ENCODE measurements at places on chromosomes 11 and 22.

DNA sequence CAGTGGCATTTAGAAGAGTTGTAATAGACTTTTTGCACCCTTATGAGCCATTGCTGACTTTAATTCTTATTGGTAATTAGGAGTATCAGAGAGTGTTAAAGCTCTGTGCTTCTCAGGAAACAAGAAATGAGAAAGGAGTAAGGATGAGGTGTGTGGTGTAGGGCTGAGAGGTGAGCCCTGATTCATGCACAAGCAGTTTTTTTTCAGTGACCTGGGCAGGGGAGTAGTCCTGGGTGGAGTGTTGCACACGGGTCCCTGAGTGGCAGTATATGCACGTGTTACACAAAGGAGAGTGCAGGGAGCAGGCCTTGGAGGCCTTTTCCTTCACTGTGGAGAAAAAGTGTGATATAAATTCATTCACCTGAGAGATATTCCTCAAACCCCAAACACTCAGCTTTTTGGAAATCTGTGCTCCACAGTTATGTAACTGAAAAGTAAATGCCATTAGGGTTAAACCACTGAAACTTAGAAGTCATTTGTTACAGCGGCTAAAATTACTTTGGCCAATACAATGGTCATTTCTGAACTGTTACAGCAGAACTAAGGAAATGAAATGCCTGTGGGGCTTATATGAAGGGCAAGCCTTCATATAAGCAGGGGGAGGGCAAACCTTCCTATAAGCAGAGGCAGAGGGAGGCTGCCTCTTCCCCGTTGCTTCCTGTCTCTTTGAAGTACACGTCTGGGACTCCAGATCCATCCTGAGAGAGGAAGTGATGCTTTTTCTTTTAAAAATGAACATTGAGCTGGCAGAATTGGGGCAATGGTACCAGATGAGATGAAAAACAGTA lies 62.6 kb upstream of the OLFML1 start:
- DNase-seq, result peak; percentile 54

- no peak for DNase-seq
Measured at GRCh38 chr22:45834241-45834640, 142.7 kb downstream of the WNT7B start.

GRCh38 chr22:19195796-19196731 lies 17.5 kb upstream of the SLC25A1 start:
- DNase-seq, result peak; percentile 40

- DNase-seq, result no peak
Measured at GRCh38 chr11:36381015-36381360, 84.9 kb downstream of the PRR5L start.

DNA sequence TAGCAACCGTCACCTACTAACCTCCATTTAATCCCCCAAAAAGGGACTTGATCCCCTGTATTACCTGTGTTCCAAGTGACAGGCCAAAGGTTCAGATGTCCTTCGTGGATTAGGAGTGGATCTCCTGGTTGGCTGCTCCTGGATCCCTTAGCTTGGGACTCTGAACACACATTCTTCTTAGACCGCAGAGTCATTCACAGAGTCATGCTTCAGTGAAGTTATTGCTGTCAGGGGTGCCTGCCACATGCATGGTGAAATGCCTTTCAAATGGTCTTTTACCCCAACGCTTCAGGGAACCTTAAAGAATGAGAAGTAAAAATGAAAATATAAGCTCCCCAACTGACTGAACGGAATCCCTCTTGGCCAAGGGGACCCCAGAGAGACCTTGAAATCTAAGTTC lies 49.1 kb downstream of the ADAMTS8 start:
- DNase-seq, result no peak

GRCh38 chr11:36162883-36163434 lies 126.3 kb downstream of the COMMD9 start:
- no peak for DNase-seq

DNA sequence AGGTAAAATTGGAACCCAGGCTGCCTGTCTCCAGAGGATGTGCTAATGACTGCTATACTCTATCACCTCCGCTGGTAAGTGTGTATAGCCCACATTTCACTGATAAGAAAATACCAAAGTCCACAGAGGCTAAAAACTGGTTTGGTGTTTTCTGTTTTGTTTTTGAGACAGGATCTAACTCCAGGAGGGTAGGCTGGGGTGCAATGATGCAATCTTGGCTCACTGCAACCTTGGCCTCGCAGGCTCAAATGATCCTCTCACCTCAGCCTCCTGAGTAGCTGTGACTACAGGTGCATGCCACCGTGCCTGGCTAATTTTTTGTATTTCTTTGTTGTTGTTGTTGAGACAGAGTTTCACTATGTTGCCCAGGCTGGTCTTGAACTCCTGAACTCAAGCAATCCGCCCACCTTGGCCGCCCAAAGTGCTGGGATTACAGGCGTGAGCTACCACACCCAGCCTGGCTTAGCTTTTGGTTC lies 409.8 kb downstream of the LARGE1 start:
- no peak for DNase-seq

DNA sequence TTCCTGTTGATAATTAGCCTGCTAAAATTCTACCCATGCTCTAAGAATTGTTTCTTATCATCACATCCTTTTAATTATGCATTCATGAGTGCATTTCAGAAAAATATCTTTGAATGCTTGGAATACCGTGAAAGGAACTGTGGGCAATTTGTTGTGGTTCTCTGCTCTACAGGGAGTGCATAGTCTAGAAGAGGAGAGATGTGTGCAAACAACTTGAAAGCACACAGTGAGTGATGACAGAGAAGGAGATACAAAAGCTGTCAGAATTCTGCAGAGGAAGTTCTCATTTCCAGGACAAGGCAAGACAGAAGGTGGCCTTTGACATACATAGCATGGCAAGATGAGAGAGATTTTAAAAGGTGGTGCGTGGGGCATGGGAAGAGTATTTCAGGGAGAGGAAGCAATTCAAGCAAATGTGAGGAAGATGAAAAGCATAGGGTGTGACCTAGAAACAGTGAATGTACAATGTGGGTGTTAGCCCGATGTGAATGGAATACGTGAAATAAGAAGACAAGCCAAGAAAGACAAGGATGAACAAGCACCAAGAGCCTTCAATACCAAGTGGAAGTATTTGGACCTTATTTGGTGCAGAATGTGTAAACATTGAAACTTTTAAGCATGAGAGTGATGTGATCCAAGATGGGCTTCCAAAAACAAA lies 5.0 kb downstream of the MMP8 start:
- no peak for DNase-seq

DNA sequence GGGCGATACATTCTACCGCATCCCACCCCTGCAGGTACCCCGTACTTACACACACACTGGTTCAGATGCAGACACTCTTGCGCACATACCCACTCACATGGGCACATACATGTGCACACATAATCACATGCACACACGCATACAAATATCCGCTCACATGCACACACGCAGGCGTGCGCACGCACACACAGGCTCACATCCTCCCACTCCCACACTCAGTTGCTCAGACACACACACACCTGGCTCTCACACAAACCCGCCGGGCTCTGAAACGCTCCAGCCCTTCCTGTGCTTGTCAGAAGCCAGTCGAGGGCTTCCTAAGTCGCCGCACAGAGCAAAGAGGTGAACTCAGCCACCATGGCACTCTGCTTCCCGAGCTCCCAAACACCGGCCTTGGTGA lies 164.5 kb downstream of the CRYBB2 start:
- DNase-seq, result no peak

- no peak for DNase-seq
Measured at GRCh38 chr22:24445481-24446259, 18.3 kb downstream of the ADORA2A start.

GRCh38 chr11:101797335-101797734 lies 117.5 kb upstream of the CEP126 start:
- no peak for DNase-seq

DNA sequence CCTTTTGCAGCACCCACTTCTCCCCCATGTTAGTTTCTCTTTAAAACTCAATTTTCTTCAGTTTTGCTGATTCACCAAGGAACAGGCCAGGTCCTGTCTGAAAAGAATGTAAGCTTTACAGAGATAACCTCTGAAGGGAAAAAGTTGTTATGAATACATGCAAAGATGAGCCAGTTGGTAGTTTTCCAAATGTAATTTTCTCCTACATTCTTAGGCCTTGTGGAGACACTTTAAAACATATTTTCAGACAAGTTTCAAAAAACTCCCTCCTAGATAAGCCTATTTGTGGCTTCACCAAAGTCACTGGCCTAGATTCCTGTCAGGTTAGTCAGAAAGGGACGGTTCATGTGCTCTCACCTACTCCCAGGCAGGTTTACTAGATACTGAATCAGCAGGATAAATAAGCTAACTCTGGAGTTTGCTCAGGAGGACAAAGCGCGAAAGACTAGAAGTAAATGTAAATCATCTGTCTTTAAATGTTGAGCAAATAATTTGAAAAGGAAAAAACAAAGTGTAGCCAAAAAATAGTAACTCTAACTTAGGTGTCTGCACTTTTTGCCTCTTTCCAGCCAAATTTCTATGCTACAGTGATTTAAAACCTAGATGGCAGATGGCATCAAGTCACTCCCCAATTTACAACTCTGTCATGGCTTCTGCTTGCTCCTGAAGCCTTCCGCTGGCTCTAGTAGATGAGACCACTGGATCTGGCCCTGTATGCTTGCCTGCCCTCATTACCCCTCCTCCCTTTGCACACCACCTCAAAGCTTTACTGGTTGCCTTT lies 4.9 kb upstream of the ATP6V1E1 start:
- DNase-seq, result no peak

GRCh38 chr11:2890466-2891294 lies 5.1 kb upstream of the CDKN1C start:
- no peak for DNase-seq

DNA sequence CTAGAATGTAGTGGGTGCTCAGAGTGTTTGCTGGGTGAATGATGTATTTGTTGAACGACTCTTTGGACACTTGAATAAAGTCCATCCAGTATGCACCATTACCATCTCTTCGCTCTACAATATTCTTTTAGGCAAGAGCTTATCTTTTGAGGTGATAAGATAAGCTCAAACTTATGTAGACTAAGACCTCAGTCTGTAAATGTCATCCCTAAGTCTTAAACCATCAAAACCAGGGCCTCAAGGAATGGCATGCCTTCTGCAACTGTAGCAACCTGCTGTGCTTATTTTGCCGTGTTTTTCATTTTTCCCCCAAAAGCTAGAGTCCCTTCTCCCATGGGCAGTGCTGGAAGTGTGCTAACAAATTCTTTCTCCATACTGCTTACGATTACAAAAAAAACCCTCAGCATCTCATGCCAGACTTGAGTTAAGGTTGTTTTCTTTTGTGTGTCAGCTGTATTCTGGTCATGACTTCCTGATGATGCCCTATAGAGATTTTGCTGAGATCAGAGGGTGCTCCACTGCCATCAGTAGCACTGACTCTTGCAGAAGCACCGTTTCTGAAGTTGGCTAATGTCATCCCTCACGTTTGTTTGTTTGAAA lies 27.8 kb downstream of the LIMK2 start:
- DNase-seq, result no peak

DNA sequence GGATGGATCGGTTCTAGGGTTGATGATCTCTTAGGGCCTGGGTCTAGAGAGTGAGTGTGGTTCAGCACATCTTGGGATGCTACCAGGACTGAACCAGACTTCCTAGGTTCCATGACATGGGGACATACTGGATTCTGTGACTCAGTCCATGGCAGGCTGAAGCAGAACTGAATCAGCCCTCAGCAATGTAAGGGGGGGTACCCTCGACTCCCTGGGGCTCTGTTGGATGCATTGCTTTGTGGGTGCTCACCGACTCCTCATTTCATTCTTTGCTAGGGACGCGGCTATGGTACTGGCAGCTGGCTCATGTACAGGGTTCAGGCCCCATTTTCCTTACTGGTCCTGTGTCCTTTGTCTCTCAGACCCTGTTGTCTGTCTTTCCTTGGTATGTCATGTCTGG lies 733 bp upstream of the GRAMD1B start:
- DNase-seq, result no peak

- DNase-seq, result no peak
Measured at GRCh38 chr11:13674799-13675509, 6.5 kb downstream of the FAR1 start.

- DNase-seq, result no peak
Measured at GRCh38 chr11:67282155-67282875, 6.8 kb upstream of the ANKRD13D start.

GRCh38 chr11:112465433-112466024 lies 204.9 kb upstream of the PLET1 start:
- no peak for DNase-seq

GRCh38 chr11:93000511-93001476 lies 31.3 kb downstream of the MTNR1B start:
- no peak for DNase-seq

DNA sequence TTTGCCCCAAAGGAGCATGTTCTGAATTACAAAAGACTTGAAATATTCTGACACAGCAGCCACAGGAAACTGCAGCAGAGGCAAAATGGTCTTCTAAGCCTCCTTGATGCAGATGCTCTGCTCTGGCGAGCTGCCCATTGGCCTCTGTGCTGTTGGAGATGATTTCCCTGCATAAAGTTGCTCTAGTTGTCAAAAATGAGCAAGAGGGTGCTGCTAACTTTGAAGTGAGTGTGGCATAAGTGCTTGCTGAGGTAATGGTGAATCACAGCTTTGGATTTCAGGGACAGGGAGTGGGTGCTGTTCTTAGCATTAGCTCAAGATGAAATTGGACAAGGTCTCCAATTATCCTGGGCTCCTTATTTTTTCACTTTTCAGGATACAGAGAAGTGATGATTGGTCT lies 435.4 kb downstream of the TMEM135 start:
- DNase-seq, result no peak

DNA sequence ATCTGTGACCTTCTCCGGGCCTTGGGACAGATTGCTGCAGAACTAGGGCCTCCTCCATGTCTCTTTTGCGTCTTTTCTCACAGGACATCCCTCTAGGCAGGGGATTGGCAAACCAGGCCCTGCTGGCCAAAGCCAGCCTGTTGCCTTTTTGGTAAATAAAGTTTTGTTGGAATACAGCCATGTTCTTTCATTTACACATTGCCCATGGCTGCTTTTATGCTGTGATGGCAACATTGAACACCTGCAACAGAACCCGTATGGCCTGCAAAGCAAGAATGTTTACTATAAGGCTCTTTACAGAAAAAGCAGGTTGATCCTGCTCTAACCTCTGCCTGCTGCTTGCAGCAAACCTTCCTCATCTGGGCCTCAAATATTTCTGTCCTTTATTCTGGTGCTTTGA lies 56.8 kb upstream of the B3GAT1 start:
- no peak for DNase-seq

GRCh38 chr22:43828725-43828997 lies 16.6 kb upstream of the EFCAB6 start:
- DNase-seq, result no peak

Data from GM12865 (cell line).